ENCODE measurements at places on chromosomes 2 and 18. TPM values are rescaled to one million over a fixed set of nuclear protein-coding genes. Genes with fewer than 3 reads are reported as not detected.

DNA sequence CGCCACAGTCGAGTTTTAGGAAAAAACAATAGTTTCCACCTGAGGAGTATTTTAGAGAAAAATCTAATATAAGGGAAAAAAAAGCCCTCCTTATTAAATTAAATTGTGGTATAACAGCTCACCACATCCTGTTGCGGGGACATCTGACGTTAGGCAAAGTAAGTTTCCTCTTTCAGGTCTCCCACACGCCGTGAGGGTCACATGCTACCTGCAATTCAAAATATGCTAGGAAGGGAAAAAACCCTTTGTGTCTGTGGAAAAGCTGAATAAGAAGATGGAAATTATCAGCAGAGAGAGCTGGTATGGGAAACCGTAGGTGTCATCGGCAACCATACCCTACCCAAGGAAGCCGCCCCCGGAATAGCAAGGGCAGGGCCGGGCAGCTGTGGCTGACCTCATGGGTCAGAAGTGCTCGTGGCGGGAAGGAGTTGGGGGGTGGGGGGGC lies 128.0 kb downstream of the NFATC1 start:
- no peak for DNase-seq

- no peak for DNase-seq
These were observed 359.3 kb downstream of the KIAA1328 start for GRCh38 chr18:37188016-37188791.

DNA sequence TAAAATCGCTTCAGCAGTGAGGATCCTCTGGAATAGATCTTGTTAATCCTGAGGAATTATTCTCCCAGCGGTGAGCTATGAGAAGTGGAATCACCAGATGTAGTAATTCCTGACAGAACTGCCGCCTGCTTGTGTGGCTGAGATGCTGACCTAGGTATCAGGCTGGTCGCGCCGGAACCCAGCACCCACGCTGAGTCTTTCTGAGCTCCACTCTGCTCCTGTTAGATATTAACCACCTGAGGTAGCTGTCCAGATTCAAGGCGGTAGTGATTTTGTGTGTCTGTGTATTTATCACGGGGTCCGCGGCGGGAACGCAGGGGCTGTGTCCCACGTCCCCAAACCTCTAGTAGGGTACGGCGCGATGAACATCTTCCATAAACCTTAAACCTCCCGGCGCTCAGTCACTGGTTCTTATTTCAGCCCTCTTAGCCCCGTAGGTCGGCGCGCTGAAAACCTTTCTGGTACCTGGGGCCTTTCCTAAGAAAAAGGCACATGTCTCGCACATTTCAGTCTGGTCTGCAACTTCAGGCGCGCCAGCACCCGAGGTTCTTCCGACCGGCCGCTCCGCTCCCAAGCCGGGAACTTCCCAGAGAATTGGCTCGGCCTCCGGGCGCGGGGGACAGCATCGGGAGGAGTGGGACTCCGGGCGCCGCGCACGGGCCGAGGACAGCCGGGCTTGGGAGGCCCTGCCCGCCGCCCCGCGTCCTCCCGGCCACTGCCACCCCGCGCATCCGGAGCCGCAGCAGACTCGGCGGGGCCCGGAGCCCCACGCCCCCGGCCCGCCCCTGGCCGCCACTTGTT lies 542 bp upstream of the CNNM3 start:
- no peak for DNase-seq

DNA sequence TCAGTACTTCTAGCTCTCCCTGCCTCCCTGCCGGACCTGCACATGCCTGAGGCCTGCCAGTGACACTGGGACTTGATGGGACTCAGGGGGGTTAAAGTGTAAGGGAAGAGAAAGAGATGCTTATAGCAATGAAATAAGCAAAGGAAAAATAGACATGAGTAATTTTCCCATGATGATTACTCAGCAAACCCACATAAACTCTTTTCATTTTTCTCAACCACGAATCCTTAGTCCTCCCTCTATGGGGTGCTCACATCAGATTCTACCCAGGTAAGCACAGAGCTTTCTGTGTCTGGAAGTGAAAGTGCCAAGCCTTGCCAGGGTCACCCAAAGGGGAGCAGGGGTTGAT lies 44.8 kb upstream of the ANKRD62 start:
- DNase-seq, result no peak

DNA sequence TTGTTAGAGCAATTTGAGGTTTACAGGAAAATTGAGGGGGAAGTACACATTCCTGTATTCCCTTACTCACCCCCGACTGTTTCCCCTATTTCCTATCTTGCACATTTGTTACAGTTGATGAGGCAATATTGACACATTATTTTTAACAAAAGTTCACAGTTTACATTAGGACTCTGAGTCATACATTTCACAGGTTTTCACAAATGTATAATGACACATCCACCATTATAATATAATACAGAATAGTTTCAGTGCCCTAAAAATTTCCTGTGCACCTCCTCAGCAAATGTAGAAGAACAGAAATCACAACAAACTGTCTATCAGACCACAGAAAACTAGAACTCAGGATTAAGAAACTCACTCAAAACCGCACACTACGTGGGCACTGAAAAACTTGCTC lies 160.6 kb upstream of the RMP24 start:
- no peak for DNase-seq

GRCh38 chr18:5584746-5585417 lies 41.1 kb upstream of the EPB41L3 start:
- peak; percentile 32 for DNase-seq

DNA sequence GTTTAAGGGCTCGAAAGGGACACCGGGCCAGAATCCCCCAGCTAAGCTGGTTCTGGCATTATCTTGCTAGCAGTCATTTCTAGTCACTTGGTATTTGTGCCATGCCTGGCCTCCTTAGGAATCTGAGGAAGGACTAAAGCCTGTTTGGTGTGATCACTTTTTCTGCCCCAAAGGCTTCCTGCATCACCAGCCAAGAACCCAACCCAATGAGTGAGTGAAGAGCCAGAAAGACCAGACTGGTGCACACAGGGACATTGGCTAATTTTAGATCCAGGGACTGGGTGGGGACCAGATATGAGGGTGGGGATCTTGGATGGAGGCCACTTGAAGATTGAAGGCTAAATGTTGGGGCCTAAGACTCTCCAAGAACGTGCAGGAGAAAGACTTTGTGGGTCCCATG lies 411.9 kb upstream of the TNP1 start:
- DNase-seq, result no peak

DNA sequence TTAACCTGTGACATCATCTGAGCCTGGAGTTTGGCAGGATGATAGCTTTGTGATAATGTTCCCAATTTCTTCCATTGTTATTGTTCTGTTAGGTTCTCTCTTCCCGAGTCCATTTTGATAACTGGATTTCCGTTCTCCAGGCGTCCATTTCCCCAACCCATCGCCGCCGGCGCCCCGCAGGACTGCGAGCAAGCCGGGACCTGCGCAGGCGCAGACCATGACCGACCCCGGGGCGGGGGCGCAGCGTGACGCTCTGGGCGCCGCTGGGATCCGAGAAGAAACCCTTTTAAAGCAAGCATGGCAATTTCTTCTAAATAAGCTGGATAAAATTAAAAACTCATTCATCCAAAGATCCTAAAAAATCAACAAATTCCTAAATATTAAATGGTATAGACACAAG lies at the start of gene SLC25A52:
Gene SLC25A52, minus strand, starts transcription at position 186 of the 400 bp plus-strand sequence. CDS start 219 bp downstream, outside the sequence.
- DNase-seq, result no peak

- peak; percentile 9 for DNase-seq
These were observed 100.7 kb upstream of the CCDC195 start for GRCh38 chr2:224816816-224817215.

GRCh38 chr2:110969696-110970095 lies 151.0 kb upstream of the BCL2L11 start:
- no peak for DNase-seq

GRCh38 chr18:12659904-12660605 lies 2.1 kb upstream of the SPIRE1 start:
- no peak for DNase-seq

- DNase-seq, result no peak
These were observed 112.1 kb upstream of the MGAT5 start for GRCh38 chr2:134141598-134142340.

- no peak for DNase-seq
These were observed 68.6 kb downstream of the PTGR3 start for GRCh38 chr18:75140296-75140695.

DNA sequence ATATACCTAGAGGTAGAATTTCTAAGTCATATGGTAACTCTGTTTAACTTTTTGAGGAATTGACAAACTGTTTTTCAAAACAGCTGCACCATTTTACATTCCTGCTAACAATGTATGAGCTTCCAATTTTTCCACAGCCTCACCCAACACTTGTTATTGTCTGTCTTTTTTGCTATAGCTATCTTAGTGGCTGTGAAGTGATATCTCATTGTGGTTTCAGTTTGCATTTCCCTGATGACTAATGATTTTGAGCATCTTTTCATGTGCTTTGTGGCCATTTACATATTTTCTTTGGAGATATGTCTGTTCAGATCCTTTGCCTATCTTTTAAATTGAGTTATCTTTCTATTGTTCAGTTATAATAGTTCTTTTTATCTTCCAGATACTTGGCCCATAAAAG lies 273.8 kb downstream of the AGPS start:
- DNase-seq, result no peak

- no peak for DNase-seq
These were observed 4.9 kb upstream of the CFLAR start for GRCh38 chr2:201111096-201111495.

DNA sequence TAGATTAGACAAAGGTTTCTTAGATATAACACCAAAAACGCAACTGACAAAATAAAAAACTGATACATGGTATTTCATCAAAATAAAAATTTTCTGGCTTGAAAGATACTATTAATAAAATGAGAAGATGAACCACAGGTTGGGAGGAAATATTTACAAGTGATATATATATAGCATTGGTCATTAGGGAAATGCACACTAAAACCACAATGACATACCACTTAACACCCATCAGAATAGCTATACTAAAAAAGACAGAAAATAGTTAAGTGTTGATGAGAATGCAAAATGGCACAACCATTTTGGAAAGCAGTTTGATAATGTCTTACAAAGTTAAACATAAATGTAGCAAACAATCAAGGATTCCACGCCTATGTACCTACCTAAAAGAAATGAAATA lies 83.9 kb downstream of the SLC66A3 start:
- DNase-seq, result no peak

- no peak for DNase-seq
These were observed 80.6 kb downstream of the MAP4K4 start for GRCh38 chr2:101778102-101778501.

- no peak for DNase-seq
These were observed 125.6 kb upstream of the LGALSL start for GRCh38 chr2:64328415-64328722.

DNA sequence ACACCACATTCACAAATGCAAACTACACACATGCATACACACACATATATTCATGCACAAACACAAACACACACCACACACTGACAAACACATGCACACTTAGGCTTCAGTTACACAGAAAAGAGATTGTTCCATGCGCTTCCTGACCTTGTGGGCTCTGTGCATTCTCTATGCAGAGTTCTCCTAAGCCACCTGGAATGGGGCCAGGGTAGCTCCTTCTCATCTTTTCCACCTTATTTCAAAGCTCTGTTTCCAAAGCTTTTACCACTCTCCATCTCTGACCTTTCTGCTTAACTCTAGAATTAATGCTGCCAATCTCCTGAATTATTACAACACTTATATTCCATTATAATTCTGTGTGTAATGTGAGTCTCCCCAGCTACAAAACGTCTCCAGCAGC lies 522.3 kb upstream of the MYT1L start:
- DNase-seq, result no peak

DNA sequence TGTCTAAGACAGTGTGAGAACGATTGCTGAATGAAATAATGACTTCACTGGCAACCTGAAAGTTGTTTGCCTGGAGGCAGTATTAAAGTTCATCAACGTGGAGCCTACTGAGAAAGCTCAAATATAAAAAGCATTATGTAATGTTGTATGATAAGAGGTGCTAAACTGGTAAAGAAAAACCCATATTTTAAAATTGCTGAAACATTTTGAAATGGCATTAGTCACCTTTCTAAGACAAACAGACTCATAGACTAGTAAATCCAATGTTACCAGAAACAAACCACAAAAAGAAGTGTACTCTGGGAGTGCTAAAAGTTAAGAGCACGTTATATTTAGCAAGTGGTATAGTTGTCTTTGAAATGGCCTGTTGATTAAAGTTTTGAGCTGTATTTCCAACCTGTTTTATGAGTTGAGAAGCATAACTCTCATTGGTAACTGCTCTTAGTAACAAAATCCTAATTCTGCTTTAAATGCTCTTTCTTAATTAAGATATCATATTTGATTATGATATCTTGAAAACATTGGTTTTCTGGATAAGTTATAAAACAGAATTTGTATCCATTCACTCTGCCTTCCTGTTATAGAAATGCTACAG lies 62.7 kb downstream of the CYP1B1 start:
- no peak for DNase-seq

DNA sequence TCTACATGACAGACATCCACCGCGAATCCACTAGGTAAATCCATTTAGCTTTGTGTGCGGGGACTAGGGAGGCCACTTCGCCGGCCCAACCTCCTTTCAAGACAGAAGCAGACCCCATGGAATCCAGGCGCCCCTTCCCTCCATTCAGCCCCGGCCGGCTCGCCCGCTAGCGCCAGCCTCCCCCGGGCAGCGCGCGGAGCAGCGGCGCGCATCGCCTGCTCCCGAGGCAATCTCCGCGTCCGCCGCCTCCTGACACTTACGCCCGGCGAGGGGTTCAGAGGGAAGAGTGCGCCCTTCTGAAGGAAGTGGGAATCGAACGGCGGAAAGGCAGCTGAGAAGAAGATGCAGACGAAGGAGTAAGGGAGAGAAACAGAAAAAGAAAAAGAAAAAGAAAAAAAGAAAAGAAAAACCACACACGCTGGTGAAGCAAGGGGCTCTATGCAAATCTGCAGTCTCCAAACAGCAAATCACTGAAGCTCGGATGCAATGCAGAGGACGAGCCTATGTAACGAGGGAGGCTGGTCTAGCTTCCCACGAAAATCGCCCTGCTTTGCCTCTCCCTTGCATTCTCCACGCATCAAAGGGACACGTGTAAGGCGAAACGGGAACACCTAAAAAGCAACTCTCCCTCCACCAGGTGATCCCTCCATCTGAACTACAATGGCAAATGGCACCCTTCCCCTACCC lies 684.4 kb downstream of the NRXN1 start:
- no peak for DNase-seq

- no peak for DNase-seq
These were observed 91.9 kb upstream of the LRP1B start for GRCh38 chr2:142222715-142223114.

The SH3RF3 gene
- 0.08 TPM for polyA plus RNA-seq

The SP140 gene
- 0.95 TPM for polyA plus RNA-seq

The ACMSD gene
- not detected for polyA plus RNA-seq

The SLC9A2 gene
- 0.13 TPM for polyA plus RNA-seq

The GPR45 gene
- not detected for polyA plus RNA-seq

The TUBA4B gene
- polyA plus RNA-seq, result 0.08 TPM

The PAIP2B gene
- polyA plus RNA-seq, result 0.99 TPM

Measured in keratinocyte (primary cell).